Thoracic aorta (tissue), 2 donors: ENCODE measurements at places on chromosomes 2 and 18. TPM values are rescaled to one million over a fixed set of nuclear protein-coding genes. Genes with fewer than 3 reads are reported as not detected.

- H3K4me3 ChIP-seq = no peak overlapping the region
- no peaks in the 10 kb centered on the region for H3K4me1 ChIP-seq
- DNase-seq = no peak
- no peak overlapping the region for H3K27ac ChIP-seq
- H3K27me3 ChIP-seq = no peaks in the 10 kb centered on the region
- no peaks in the 10 kb centered on the region for H3K36me3 ChIP-seq
These were observed 124.4 kb downstream of the GRB14 start for GRCh38 chr2:164496881-164497280.

DNA sequence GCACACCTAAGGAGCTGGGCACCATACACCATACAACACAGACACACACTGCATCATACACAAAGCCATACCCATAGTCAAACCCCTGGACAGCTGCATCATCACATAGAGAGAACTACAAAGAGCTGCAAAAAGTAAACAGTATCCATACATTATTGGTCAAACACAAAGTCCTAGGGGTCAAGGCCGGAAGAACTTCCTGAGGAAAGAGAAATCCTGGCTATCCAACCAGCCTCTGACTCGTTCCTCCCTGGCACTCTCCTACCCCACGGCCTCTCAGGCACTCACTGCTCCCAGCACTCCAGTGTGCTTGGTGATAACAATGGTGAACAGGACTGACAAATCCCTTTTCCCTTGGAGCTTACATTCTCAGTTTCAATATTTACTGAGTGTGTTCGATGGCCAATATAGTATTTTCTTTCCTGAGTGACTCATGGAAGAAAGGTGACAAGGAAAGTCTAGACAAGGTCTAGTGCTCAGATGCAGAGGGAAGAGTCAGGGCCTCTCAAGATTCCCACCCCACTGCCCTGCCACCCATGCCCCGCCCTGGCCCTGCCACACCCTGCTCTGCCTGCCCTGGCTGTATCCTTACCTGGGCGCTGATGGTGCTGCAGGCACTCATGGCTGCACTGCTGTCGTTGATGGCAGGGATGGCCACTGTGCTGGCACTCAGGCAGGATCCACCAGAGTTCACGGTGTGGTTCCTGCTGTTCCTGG is 3.4 kb downstream of the CFAP65 start:
- DNase-seq = no peak
- H3K36me3 ChIP-seq = no peaks in the 10 kb centered on the region
- no peaks in the 10 kb centered on the region for H3K27me3 ChIP-seq
- H3K4me1 ChIP-seq = no peaks in the 10 kb centered on the region

GRCh38 chr2:129619471-129619870 is 360.0 kb upstream of the RAB6C start:
- no peak overlapping the region for H3K27ac ChIP-seq
- H3K36me3 ChIP-seq = no peaks in the 10 kb centered on the region
- DNase-seq = no peak
- H3K27me3 ChIP-seq = no peaks in the 10 kb centered on the region

REG1B gene
- total RNA-seq = not detected

FKBP1B gene
- 7.3 TPM for total RNA-seq

GATA6 gene
- total RNA-seq = 92.8 TPM

SMAD4 gene
- total RNA-seq = 155 TPM
